ENCODE measurements at places on chromosomes 1 and 21.

GRCh38 chr1:235960809-235961208 lies 94.1 kb upstream of the LYST start:
- no peak for DNase-seq

DNA sequence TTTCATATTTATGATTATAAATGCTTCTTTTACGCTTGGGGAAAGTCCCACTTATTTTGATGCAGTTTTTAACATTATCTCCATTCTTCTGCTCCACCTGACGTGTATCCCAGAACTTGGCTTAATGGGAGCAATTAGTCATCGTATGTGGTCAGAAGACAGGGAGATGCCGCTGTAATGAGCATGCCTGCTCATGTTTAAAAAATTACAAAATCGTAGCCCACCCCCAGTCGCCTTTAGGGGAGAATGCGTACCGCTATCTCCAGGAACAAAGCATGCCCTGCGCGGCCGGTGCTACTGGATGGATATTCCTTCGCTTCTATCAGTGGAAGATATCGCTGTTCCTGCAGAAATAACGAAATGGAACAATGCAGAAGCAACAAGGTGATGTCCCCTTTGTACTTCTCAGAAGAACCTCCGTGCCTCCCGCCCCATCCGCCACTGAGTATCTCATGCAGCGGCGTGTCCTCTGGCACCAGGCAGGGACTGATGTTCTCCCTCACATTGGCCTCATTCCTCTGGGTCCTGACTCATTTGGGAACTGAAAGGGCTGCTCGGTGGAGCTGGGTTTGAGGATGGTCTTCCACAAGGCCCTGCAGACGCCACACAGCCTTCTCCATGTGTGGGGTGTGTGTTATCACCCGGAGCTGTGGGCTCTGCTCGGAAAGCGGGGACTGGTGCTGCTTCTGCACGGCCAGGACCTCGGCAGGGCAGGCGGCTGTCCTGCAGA lies 116.3 kb upstream of the COL6A1 start:
- DNase-seq: no peak

DNA sequence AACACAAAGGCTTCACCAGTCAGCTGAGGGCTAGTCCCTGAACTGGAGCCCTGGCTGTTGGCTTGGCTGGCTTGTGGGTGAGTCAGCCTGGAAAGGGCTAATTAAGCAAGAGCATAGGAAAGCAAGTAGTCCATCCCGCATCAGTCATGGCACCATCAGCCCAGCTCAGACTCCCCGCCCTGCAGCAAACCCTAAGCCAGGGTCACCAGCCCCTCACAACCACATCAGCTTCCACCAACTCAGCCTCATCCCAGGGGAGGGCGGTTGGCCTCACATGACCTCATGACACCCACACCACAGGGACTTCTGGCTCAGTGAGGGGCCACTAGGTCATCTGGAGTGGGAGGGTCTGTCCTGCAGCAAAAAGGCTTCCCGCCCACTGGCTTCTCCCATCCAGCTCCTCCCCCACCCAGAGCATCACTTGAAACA lies 7.0 kb upstream of the SPATC1L start:
- DNase-seq: no peak

- no peak for DNase-seq
These were observed 60.1 kb downstream of the EPB41 start for GRCh38 chr1:28974432-28974831.

DNA sequence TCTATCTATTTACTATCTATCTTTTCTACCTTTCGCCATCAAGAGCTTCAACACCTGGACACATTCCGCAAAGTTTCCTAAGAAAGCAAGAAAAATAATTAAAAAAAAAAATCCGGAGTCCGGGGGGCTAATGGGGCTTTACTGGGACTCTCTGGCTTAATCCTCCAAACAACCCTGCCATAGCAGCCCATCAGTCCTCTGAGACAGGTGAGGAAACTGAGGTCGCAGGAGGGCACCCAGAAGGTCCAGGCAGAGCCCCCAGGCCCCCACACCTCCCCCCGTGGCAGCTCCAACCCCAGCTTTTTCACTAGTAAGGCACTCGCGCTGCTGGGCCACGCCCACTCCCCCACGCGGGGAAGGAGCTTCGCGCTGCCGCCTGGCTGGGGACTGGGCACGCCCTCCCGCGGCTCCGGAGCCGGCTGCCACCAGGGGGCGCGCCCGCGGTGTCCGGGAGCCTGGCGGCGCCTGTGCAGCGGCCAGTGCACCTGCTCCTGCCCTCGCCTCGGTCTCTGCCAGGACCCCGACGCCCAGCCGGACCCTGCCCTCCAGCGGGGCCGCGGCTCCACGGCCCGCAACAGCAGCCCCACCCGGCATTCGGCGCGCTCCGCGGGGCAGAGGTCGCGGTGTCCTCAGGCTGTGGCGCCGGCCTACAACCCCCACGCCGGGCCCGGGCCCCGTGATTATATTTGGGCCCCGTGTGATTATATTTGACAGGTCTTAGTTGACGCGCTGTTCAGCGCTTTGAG lies 54.1 kb upstream of the SAMD11 start:
- peak; percentile 89 for DNase-seq

DNA sequence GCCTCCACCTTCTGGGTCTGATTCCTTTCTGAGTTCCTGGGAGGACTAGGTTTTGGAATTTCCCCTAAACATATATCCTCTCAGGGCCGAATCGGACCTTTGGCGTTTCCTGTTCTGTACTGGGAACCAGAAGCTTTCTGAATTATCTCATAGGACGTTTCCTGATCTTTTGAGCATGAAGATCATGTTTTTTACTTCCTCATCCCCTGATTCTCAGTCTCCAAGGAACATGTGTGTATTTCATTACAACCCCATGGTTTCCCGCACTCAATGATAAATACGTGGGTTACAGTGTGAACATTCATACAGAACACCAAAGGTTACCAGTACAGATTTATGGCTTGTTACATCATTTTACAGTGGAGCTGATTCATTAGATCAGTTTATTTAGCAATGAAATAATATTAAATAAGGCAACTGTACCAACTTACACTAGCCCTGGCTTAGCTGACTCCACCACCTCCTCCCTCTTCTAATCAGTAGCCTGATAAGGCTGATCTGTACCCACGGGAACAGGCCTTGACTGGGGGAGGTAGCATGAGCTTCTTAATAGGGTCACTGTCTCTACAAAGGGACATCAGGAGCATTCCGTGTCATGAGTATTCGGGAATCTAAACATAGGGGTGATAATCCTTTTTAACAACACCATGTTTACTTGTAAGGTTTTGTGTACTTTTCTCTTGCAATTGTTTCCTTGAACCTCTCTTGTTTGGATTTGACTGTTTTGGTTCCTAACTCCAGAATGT lies 57.8 kb upstream of the ERRFI1 start:
- DNase-seq: no peak

GRCh38 chr1:97365026-97365425 lies 555.8 kb downstream of the DPYD start:
- no peak for DNase-seq

DNA sequence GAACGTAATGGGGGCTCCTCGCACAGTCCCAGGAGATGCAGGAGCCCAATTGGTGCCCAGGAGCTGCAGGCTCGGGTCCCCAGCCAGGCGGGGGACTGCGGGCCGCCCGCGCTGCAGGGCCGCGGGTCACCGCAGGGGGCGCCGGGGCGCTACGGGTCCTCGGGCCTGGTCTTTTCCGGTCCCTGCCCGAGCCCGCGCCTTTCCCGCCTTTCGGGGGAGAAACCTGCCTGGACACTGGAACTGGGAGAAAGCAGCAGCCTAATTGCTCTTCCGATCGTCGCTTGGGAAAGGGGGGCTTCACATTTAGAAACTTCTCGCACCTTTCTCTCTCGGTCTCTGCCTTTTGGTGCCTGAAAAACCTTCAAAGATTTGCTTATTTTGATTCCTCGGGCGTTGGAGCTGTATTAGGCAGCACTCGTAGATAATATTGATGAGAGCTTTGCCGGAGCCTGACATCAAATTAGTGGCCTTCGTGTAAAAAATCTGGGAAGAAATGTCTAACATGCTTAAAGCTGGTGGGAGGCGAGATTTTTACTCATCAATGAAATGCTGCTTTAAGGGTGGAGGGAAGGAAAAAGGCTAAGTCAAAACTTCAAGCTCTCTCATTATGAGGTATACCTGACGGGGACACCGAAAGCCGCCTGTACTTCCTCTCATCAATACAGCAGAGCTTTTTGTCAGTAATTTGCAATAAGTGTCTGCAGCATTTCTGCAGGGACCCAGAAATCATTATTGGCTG lies 12.6 kb upstream of the BARHL2 start:
- DNase-seq: no peak

DNA sequence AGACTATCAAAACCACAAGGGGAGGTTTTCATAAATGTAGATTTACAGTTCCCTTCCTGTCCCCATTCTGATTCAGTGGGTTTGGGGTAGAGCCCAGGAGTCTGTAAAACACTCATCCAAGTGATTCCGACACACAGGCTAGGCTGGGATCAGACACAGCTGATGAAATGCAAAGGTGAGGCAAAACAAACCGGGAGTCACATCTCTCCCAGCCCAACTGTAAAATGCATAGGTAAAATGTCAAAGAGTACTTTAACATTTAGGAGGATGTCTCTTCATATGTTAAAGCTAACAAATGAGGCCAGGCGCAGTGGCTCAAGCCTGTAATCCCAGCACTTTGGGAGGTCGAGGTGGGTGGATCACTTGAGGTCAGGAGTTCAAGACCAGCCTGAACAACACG lies 45.0 kb downstream of the ZNF281 start:
- DNase-seq: no peak

- no peak for DNase-seq
These were observed 710 bp upstream of the PALMD start for GRCh38 chr1:99645203-99645602.

DNA sequence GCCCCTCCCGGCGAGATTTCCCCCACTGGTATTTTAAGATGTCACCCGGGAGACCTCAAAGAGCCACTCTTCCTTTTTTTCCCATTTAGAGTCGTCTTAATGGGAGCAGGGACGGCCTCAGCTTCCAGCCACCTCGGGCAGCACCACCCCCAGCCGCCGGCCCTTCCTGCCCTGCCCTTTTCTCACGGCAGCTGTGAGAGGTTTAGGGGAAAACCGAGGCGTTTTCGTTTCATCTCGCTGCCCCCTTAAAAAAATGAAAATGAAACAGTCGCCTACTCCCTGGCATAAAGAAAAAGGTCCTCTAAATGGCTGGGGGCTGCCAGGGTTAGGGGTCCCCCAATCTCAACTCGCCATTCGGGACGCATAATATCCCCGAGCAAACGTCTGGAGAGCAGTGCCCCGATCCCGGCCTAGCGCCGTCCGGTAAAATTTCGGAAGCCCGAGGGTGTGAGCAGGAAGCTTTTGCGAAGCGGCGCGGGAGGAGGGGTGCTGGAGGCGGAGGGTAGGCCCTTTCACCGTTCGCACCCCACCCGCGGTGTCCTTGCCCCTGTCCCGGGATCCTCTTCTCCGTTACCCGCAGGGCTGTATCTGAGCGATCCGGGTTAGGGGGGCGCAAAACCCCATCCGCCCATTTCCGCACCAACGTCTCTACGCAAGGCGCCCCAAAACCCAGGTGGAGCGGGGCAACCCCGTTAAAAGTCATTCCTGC lies 1.2 kb downstream of the RUNX3 start:
- DNase-seq: no peak

DNA sequence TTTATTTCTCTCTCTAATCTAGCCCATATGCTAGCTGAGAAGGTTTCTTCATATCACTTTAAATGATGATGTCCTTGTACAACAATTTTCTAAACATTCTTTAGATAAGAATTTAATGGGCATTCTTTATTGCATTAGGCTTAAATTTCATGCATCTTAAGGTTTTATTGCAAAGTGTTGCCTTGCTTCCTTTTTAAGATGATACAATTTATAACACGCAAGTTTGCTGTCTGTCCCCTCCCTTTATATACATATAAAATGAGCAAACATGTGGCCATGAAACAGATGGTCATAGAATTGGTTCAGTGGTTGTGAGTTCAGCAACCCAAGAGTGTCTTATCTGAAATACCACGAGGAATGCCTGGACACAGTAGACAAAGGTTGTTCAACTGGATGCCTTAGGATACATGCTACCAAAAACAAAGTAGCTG lies 12.1 kb downstream of the NBPF3 start:
- DNase-seq: no peak

GRCh38 chr1:78291872-78292271 lies 198.9 kb upstream of the PTGFR start:
- DNase-seq: no peak

DNA sequence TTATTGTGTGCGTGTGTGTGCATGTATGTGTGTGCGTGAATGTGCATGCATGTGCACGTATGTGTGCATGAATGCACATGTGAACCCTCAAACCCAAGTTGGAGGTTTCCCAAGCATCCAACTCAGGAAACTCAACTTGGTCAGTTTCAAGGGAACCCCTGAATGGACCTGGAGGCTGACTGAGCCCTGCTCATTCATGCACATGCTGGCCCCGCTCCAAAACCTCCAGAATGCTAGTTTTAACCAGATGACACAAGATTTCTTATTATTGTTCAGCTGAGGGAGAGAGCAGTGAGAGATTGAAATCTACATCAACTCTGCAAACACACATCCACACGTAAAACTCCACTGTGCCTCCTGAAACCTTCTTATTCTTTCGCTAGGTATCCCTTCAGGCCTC lies 104.4 kb downstream of the OMA1 start:
- no peak for DNase-seq

DNA sequence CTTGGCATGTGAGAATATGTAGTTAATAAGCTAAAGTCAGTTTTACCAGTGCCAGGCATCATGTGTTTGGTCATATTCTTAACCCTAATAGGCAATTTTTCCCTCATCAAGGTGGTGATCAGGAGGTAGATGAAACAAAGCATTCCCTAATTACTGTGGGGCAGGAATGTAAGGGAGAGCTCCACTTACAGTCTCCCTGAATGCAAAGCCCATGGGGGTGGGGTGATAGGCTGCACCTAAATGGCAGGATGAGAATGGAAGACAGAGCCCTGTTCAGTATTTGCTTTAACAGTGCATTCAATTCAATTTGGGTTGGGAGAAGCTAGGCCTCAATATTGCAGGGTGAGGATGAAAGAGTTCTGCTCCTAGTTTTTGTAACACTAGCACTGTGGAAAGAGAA lies 23.4 kb downstream of the ZNF678 start:
- no peak for DNase-seq

DNA sequence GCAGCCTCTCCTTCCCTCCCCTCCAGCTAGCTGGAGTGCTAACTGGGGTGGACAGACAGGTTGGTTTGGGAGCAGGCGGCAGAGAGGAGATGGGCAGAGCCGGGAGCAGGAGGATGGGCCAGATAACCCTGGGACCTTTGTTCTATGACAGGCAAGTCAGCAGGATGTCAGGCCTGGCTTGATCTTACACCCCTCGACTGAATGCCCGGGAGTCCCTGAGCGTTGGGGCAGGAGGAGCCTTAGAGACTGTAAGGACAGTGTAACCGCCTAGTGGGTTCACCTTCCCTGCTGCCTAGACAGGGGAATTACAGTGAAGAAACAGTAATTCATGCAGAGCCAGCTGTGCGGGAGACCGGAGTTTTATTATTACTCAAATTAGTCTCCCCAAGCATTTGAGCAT lies 60.2 kb downstream of the MDM4 start:
- no peak for DNase-seq

- no peak for DNase-seq
These were observed 35.4 kb downstream of the CLCA1 start for GRCh38 chr1:86504137-86504479.

GRCh38 chr1:169921080-169921479 lies 27.4 kb upstream of the SCYL3 start:
- DNase-seq: no peak

Data from naive thymus-derived CD4-positive, alpha-beta T cell (primary cell).